Stimulated activated naive CD8-positive, alpha-beta T cell treated with anti-CD3 and anti-CD28 coated beads, Interleukin-15, amount 100 ng/mL, for 72 hours (primary cell): ENCODE measurements at places on chromosomes 7 and 10.

GRCh38 chr10:2978111-2978510, 89.2 kb upstream of the PFKP start:
- no peak for DNase-seq

DNA sequence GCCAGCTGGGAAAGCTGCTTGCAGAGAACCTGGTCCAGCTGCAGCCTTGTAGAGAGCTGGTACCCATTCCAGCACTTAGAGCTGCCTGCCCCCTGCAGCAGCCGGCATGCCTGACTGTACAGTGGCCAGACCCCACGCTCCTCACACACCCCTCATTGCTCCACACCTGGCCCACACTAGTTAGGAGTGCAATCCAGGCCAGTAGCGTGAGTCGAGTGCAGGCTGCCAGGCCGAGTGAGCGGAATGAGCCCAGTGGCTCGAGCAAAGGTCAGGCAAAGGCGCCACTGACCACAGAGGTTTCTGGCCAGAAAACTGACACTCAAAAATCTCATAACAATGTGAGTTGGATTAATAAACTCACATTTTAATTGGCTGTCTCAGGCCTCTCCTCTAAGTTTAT, 921.7 kb upstream of the KCND2 start:
- no peak for DNase-seq

DNA sequence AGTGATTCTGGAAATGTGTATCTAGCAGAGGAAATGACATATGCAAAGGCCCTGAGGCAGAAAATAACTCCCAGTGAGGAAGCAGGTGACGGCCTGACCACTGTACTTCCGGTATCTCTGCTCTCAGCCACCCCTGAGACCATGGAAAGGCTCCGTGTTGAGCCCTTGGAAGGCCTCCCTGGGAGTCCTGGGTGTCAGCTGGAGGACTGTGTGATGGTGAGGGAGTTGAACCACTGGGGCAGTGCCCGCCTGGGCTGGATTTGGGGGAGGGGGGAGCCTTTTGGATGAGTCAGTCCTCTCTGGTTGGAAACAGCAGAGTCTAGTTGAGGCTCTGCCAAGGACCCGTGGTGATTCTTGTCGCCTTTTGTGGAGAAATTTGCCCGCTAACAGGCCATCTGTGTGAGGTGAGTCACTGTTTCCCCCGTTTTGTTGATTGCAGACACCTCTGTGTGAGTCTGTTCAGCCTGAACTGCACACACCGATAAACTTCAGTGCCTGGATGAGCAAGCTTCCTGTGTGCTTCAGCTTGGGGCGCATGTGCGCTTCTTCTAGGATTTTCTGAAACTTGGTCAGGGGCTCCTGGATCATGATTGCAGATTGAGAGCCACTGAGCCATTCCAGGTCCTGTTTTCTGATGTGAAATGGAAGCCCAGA, 98.6 kb downstream of the GRK5 start:
- DNase-seq, result peak; percentile 87

DNA sequence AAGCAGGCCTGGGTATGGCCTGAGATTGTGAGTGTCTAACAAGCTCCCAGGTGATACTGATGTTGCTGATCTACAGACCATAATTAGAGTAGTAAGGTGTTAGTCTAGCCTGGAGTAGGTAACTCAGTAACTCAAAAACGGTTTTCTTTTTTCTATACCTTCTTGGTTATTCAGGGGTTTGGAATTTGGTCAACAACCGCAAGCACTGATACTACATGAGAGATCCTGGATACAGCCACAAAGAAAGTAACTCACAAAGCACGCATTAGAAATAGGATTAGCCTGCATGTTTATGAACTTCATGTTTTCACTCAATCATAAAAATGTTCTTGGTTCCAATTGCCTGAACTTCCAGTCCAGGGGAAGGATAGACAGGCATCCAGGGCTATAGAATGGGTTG, 803.5 kb downstream of the MAGI2 start:
- DNase-seq, result no peak

GRCh38 chr10:89829887-89830269, 128.5 kb downstream of the KIF20B start:
- DNase-seq, result no peak

DNA sequence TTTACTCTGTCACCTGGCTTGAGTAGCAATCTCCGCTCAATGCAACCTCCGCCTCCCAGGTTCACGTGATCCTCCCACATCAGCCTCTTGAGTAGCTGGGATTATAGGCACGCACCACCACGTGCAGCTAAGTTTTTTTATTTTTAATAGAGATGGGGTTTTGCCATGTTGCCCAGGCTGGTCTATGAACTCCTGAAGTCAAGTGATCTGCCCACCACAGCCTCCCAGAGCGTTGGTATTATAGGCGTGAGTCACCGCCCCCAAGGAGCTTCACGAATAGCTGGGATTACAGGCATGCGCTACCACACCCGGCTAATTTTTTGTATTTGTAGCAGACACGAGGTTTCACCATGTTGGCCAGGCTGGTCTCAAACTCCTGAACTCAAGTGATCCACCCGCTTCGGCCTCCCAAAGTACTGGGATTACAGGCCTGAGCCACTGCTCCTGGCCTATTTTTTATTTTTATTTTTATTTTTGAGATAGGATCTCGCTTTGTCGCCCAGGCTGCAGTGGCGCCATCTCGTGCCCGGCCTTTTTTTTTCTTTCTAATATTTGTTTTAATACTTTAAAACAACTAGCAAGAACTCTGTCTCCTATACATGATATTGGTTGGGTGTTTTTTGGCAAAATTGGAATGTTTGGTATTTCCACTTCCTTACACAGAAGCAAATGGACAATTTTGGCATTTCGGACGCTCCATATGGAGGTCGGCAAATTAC, 1.1 kb downstream of the EFCAB10 start:
- no peak for DNase-seq

DNA sequence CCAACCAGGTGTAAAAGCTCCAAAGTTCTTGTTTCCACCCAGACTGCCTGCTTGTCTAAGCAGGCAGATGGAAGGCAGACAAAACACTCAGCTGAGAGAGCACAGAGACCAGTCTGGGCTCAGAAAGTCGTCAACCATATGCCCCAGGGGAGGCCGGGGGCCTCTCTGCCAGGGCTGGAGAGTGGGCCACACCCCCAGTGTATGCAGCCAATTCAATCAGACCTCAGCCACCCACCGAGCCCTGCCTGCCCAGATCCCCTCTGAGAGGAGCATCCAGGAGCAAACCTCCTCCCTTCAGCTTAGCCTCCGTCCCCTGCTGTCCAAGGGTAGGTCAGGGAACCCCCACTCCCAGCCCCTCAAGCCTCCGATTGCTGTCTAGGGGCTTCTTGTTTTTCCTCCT, 196.3 kb downstream of the LSM5 start:
- DNase-seq, result no peak

GRCh38 chr10:90458054-90458453, 399.8 kb downstream of the HTR7 start:
- DNase-seq, result no peak

- no peak for DNase-seq
Measured at GRCh38 chr10:132107186-132107948, 41.6 kb downstream of the JAKMIP3 start.

DNA sequence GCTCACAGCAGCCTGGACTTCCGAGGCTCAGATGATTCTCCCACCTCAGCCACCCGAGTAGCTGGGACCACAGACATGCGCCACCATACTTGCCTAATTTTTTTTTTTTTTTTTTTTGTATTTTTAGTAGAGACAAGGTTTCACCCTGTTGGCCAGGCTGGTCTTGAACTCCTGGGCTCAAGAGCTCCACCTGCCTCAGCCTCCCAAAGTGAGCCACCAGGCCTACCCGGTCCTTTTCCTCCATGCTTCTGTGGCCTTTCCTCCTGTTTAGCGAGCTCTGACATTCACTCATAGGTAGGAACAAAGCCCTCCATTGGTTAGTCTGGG, 50.1 kb upstream of the SRPK2 start:
- no peak for DNase-seq

DNA sequence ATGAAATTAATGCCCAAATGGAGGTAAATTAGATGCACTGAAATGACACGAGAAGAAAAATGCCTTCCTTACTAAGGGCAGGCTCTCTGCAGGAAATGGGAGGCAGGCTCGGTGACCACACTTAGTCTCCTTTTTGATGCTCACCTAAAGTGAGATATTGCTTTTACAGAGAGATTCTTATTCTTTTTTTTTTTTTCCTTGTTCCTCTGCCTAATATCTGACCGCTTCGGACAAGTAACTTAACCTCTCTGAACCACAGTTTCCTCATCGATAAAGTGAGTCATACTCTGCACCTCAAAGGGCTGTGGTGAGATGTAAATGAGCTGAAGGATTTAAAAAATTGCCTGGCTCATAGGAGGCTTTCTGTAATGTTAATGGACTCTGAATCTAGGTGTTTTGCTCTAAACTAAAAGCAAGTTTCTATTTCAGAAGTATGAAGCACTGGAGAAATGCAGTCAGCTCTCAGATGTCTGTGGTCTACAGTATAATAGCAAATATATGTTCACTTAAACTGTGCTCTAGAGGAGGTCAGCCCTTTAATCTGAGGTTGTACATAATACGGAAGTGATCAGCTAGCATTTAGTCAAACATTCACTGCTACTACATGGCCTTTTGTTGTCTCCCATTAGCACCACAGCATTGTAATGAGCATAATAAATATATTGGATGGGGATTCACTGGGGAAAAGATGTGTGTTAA, 23.2 kb downstream of the NKX2-3 start:
- DNase-seq, result peak; percentile 49

DNA sequence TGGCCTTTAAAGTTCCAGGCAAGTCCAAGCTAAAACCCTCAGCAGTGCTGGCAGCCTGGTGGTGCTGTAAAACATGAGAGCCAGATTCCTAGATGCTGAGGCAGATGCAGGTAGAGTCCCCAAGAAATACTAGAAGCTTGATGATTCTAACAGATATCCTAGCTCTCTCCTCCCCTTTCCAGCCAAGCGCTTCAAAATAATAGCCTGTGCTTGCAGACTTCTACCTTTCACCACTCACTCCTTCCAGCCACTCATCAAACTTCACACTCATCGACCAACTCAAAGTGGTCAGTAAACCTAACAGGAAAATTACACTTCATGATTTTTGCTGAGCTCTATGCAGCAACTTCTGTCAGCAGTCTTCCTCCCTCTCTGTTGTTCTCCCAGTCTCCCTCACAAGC, 50.2 kb downstream of the LMBR1 start:
- DNase-seq, result no peak

GRCh38 chr10:73810735-73811465, 498 bp downstream of the NDST2 start:
- DNase-seq, result peak; percentile 71

GRCh38 chr7:28224675-28225074, 44.1 kb upstream of the JAZF1 start:
- no peak for DNase-seq

GRCh38 chr10:97234400-97234799, 48.6 kb upstream of the SLIT1 start:
- no peak for DNase-seq

DNA sequence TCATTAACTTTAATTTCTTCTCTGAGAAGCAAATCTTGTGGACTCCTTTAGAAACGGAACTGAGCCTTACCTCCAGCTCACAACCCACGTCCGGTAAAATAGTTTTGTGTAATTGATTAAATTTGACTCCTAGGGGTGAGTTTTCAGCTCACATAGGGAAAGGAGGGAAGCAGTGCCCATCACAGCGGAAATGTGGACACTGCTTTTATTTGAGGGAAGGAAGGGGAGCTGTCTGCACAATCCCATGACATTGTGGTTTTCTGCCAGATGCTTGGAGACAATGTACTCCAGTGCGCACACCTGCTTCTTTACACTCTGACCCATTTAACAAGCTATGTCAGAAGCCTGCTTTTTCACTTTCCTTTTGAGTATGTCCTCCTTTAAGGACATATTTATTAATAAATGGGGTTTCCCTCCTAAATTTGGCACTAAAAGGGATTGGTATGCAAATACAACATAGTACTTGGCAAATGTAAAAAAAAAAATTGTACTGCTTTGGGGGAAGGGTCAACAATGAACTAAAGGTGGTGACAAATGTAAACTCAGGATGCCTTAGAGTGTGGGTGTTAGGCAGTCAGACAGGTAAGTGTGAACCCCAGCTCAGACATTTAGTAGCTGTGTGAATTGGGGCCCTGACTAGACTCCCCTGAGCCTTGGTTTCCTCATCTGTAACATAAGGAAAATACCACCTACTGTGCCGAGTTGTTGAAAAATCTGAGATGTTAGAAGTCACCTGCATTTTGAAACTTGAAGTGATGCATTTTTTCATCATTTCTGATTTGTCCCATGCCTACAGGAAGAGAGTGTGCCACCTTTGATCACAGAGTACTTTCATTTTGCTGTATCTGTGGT, 90.2 kb upstream of the KLF6 start:
- peak; percentile 21 for DNase-seq

GRCh38 chr7:151676759-151677158, 157.1 kb upstream of the RHEB start:
- no peak for DNase-seq

GRCh38 chr10:101135141-101136006, 4.3 kb downstream of the TLX1 start:
- DNase-seq, result no peak

GRCh38 chr10:129223363-129223762, 243.7 kb upstream of the MGMT start:
- DNase-seq, result no peak

- no peak for DNase-seq
Measured at GRCh38 chr7:100464791-100465190, 731 bp upstream of the SPACDR start.

DNA sequence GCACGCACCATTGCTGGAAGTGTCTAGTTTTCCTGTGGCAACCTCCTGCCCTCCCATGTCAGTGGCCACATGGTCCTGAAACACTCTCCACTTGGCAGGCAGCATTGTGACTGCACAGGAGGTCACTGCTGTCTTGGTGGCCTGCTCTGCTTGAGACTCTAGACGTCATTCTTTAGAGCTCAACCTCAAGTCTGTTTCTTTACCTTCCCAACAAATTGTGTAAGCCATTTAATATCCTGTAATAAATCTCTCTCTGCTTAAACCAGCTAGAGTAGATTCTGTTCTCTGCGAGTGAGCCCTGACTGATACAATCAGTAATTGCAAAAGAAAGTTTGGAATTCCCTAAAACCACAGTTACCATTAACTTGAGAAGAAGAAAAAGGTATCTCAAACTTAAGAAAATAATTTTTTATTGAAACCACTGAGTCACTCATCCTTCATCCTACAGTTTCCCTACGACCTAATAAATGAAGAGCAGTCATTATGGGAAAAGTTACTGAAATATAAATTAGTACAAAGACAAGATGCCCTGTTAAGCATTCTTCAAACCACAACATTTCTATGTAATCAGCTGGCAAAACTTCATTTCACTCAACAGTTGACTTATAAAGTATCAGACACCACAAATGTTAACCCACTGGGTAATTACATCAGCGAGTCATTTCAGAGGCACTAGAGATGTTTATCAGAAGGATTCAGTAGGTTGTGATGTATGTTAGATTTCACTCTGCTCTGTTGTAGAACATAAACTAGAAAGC, 18.0 kb downstream of the SLC25A13 start:
- DNase-seq, result no peak

GRCh38 chr10:91137822-91138221, 82.6 kb upstream of the PCGF5 start:
- no peak for DNase-seq
